NCI-H2081 treated with DMSO at 0.1 percent for 48 hours (cell line): ENCODE measurements at places on chromosomes 13 and 19.

DNA sequence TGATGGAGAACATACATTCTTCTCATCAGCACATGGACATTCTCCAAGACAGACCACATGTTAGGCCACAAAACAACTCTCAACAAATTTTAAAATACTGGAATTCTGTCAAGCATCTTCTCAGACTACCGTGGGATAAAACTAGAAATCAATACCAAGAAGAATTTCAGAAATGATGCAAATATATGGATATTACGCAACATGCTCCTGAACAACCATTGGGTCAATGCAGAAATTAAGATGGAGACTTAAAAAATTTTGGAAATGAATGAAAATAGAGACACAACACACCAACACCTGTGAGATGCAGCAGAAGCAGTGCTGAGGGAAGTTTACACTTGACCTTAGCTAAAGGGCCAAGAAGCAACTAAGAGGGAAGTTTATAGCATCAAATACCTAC lies 162.8 kb downstream of the CACNA1A start:
- DNase-seq: no peak

DNA sequence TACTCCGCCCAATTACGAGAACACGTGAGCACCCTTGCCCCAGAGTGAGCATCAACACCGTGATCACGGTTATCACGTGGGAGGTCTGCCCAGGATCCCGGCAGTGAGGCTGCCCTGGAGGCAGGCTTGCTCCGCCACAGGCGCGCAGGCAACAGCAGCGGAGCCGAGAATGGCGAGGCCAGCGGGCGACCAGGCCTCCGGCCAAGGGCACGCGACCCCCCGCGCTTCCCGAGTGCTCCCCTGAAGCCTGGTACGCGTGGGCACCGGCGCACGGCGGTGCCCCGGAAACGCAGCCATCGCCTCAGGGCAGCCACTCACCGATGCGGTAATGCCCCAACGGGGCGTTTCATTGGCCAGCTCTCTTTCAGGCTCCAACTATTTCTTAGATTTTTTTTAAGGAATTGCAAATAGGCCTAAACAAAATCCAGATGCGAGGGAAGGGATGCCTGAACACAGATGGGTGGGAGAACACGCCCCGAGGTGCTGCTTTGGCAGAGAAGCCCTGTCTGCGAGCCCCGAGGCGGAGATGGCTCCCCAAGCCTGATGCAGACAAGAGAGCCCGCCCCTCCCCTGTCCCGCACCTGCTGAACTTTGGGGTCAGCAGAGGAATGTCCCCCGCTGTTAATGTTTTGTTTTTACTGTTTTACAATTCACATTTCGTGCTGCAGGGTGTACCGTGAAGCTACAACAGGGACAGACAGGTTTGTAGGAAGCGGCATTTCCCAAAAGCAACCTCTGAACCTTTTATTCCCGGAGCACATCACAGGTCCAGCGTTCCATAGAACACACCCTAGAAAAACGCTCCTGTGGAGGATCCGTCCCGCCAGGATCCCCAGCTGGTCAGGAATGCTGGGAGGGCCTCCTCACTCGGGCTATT lies 132.7 kb downstream of the ZDHHC20 start:
- no peak for DNase-seq

GRCh38 chr19:48918801-48919247 lies 14.7 kb upstream of the DHDH start:
- no peak for DNase-seq

DNA sequence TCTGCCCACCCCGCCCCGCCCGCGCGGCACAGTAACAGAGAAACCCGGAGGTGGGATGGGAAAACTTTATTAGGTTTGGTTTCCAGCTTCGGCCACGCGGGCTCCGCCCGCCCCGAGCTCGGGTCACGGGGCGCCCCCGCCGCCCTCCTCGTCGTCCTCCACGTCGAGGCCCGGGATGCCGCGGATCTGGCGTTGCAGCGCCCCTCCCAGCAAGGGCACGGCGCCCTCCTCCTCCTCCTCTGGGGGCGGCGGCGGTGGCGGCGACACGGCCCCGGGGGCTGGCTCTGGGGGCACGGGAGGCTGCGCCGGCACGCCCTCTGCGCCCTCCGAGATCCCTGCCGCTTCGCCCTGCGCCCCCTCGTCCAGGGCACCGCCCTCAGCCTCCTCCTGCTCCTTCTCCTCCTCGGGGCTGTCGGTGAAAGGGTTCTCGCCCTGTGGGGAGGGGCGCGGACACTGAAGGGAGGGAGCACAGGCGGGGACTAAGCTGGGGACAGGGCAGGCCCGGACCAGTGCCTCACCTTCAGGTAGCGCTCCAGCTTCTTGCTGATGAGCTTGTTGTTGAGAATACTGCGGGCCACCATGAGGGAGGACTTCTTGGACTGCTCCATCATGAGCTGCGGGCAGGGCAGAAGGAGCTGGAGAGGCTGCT lies 536 bp upstream of the AKAP8 start:
- no peak for DNase-seq

- DNase-seq: no peak
These were observed 945 bp upstream of the CPAMD8 start for GRCh38 chr19:17027535-17027975.

DNA sequence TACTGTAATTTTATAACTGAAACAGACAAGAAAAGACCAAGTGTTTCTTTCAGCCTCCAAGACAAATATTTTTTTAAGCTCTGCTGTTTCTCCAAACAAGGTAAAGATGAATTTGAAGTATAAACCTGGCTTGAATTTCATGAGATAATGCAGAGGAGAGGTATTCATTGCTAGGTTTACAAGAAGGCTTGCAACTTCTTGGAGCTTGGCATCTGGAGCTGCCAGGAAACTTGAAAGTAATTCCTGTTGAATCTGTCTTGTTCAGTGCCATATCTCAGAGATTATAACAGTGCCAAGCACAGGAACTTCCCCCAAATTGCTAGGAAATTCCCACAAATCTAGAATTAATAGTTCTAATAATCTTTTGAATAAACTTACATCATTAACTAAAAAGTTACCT lies 70.9 kb downstream of the CDK8 start:
- DNase-seq: no peak

DNA sequence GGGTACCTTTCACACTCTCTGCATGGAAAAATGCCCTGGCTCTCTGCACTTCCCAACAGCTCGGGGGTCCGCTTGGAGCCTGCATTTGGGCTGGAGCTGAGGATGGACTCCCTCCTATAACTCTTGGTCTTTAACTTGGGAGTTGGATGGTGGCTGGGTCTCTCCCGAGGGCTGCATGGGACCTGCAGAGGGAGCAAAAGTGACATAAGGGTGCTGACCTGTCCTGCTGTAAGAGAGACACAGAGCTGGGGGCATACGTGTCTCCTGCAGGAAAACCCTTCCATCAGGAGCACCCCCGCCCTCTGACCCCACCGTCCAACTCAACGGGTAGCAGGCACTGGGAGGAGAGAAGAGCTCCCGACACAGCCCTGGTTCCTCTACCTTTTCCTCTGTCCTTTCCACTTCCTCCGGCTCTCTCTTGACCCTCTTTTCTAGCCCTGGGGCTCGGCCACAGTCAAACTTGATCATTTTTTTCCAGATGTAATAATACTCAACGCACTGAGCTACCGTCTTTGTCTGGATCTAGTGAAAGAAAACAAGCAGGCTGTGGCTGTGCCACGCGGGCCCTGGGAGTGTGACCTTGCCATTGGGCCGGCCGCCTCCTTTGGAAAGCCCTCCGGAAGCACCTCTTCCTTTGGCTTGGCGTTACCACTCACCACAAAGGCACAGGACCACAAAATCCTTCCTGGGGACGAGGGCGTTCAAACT lies 6.8 kb upstream of the NAPA start:
- DNase-seq: no peak
